Activated naive CD4-positive, alpha-beta T cell treated with anti-CD3 and anti-CD28 coated beads for 36 hours (primary cell): ENCODE measurements at places on chromosomes 1 and 21. TPM values are rescaled to one million over a fixed set of nuclear protein-coding genes. Genes with fewer than 3 reads are reported as not detected.

GRCh38 chr1:160826546-160826945, 30.6 kb downstream of the LY9 start:
- H3K4me1 ChIP-seq = peaks cover 7% of the 10 kb centered on the region
- no peak overlapping the region for H3K4me3 ChIP-seq
- H3K36me3 ChIP-seq = peaks cover 6% of the 10 kb centered on the region
- H3K27me3 ChIP-seq = no peaks in the 10 kb centered on the region

DNA sequence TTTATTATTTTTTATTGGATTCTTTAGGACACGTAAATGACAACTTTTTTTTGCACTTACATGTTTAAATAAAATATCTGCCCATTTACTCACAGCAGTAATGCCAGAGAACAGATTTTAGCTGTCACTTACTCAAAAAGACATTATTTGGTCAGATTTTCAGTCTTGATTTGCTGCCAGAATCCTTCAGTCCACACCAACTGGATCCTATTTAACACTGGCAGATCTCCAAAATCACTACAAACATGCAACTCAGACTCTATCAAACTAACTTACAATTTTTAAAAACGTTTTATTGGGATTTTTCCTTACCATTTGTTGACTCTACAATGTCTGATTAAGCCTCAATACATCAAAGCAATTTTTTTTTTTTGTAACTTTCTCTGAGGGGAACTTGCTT, 11.1 kb downstream of the ATP6V1G3 start:
- H3K4me1 ChIP-seq = peaks cover 77% of the 10 kb centered on the region
- DNase-seq = no peak
- peaks cover 7% of the 10 kb centered on the region for H3K36me3 ChIP-seq
- H3K27me3 ChIP-seq = no peaks in the 10 kb centered on the region
- H3K27ac ChIP-seq = no peak overlapping the region

- H3K4me1 ChIP-seq = peaks cover 1% of the 10 kb centered on the region
- no peak for DNase-seq
These were observed 70.0 kb upstream of the COA6 start for GRCh38 chr1:234303231-234303630.

- H3K36me3 ChIP-seq = no peaks in the 10 kb centered on the region
- H3K4me3 ChIP-seq = peak overlapping the region; percentile 54
- H3K27me3 ChIP-seq = no peaks in the 10 kb centered on the region
- H3K27ac ChIP-seq = peak overlapping the region; percentile 37
- H3K4me1 ChIP-seq = peaks cover 11% of the 10 kb centered on the region
- no peak for DNase-seq
These were observed 465.2 kb downstream of the USP25 start for GRCh38 chr21:16194788-16195537.

DNA sequence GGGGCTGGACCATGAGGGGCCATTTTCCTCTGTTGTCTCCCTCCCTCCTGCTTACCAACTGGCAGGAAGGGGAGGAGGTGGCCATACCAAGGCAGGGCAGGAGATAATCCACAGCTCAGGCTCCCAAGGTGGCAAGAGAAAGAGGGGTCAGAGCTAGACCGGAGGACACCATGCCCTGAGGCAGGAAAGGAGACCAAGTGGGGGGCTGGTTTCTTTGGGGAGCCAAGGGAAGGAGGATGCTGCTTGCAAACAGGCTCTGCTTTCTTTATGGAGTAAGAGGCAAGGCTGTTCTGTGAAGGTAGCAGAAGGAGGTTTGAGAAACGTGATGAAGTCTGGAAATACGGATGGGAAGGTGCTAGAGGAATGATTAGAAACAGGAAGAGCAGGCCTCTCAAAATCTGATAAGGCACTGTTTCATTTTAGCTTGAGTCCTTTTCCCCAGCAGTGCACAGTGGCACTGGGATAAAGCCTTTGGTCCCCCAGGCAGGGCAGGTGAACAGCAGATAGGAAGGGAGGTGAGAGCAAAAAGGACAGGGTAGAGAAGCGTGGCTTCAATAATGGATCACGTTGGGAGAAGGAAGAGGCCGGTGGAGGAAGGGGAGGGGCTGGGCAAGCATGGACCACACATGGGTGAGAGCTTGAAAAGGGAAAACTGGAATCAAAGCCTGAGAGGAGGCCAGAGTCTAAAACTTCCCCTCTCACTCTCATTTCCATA, 44.2 kb upstream of the GALNT2 start:
- H3K36me3 ChIP-seq = no peaks in the 10 kb centered on the region
- no peak for DNase-seq
- H3K4me3 ChIP-seq = no peak overlapping the region
- H3K27ac ChIP-seq = no peak overlapping the region
- H3K4me1 ChIP-seq = no peaks in the 10 kb centered on the region

GRCh38 chr1:247347477-247348222, 16.0 kb upstream of the ZNF496 start:
- H3K27ac ChIP-seq = no peak overlapping the region
- peaks cover 10% of the 10 kb centered on the region for H3K27me3 ChIP-seq
- H3K36me3 ChIP-seq = peaks cover 1% of the 10 kb centered on the region

The CYB5RL gene
- total RNA-seq = 12.7 TPM
